ENCODE measurements at places on chromosomes 2 and 18.

GRCh38 chr2:108605947-108606346 is 71.7 kb downstream of the LIMS1 start:
- DNase-seq = no peak

DNA sequence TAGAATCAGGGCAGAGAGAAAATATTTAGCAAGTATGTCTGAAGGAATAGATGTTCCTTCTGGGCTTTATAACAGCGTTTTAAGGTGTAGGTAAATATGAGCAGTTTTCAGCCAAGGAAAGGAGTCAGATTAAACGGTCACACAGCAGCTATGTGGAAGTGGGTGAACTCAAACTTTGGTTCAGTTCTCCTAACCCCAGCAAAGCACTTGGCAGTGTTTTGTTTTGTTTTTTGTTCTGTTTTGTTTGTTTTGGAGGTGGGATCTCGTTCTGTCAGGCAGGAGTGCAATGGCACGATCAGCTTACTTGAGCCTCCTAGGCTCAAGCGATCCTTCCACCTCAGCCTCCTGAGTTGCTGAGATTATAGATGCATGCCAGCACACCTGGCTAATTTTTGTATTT is 24.6 kb downstream of the TANC1 start:
- DNase-seq = no peak

- DNase-seq = no peak
These were observed 319.9 kb upstream of the RBMS1 start for GRCh38 chr2:160813506-160813858.

DNA sequence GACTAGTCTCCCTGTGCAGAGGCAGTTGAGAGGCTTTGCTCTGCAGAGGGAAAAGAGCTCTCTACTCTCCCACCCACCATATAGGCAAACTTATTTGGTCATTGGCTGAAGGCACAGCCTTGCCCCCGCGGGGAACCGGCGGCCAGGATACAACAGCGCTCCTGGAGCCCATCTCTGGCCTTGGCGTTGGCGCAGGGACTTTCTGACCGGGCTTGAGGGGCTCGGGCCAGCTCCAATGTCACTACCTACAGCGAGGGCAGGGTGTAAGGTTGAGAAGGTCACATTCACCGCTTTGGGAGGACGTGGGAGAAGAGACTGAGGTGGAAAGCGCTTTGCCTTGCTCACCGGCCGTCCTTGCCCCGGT is 2.2 kb downstream of the ONECUT2 start:
- no peak for DNase-seq
